Mesendoderm (in vitro differentiated cells): ENCODE measurements at places on chromosomes 11 and 22.

GRCh38 chr22:36180038-36180880 lies 19.7 kb upstream of the APOL3 start:
- peak; percentile 75 for DNase-seq

- DNase-seq = no peak
These were observed 1080.8 kb downstream of the BRD1 start for GRCh38 chr22:48746789-48747425.

DNA sequence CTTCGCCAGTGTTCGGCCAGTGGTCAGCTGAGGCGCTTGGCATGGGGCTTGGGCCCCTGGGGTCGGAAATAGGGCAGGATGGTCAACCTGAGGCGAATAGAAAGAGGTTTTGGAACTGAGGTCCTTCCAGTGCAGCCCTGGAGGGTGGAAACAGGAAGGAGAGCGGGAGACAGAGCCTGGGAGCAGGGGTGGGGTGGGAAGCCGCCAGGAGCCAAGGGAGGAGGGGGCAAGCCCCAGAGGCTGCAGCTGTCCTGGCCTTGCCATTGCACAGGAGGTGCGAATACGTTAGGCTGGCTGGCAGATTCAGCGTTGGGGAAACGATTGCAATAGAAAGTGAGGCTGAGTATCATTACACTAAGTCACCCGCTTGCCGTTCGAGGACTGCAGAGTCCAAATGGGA lies 13.9 kb upstream of the KCTD17 start:
- DNase-seq = no peak

DNA sequence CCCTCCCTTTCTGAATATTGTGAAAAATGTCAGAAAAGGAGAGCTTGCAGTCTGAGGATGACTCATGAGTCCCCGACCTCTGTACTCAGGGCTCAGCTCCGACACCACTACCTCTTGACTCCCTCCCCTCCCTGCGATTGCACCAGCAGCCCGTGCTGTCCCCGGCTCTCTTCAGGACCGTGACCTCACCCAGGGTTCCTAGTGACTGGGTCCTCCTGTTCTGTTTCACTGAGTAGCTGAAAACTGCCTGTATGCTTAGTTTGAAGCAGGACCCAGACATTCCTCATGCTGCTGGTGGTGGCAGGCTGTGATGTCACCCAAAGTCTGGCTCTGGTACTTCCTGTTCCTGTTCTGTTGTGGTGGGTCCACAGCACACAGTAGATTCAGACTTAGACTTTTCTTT lies 11.7 kb downstream of the PHRF1 start:
- peak; percentile 43 for DNase-seq

DNA sequence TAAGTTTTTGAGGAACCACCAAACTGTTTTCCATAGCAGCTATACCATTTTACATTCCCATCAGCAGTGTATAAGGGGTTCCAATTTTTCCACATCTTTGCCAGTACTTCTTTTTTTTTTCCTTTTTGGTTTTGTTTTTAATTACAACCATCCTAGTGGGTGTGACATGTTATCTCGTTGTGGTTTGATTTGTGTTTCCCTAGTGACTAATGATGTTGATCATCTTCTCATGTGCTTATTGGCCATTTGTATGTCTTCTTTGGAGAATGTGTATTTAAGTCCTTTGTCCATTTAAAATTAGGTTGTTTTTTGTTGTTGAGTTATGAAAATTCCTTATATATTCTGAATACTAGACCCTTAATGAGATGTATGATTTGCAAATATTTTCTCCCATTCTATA lies 59.3 kb downstream of the STIM1 start:
- no peak for DNase-seq
